K562 (cell line): ENCODE measurements at places on chromosomes 1 and 21. TPM values are rescaled to one million over a fixed set of nuclear protein-coding genes. Genes with fewer than 3 reads are reported as not detected.

The SPSB1 gene
- total RNA-seq, result 0.22 and 0.35 TPM in 2 replicates

The CHIT1 gene
- not detected in 2 replicates for total RNA-seq

The CDK18 gene
- total RNA-seq, result 0.34 and 0.44 TPM in 2 replicates

The GNAT2 gene
- total RNA-seq, result 0.16 and 0.47 TPM in 2 replicates

The CCDC30 gene
- 0.76 and 0.91 TPM in 2 replicates for total RNA-seq

The RABGAP1L gene
- total RNA-seq, result 29.9 and 32.2 TPM in 2 replicates

The COL8A2 gene
- total RNA-seq, result 0.04 and 0.09 TPM in 2 replicates

The RGS16 gene
- total RNA-seq, result 0.38 and 0.55 TPM in 2 replicates

The CYYR1 gene
- total RNA-seq, result not detected in 2 replicates

The RAB7B gene
- total RNA-seq, result not detected in 2 replicates

The ATAD3B gene
- total RNA-seq, result 92.0 and 93.4 TPM in 2 replicates

The OR10Z1 gene
- total RNA-seq, result not detected in 2 replicates

The AMY1B gene
- not detected in 2 replicates for total RNA-seq

The TNFRSF1B gene
- total RNA-seq, result 91.3 and 91.6 TPM in 2 replicates

The TOR1AIP2 gene
- total RNA-seq, result 105 and 107 TPM in 2 replicates

The LRRN2 gene
- total RNA-seq, result not detected in 2 replicates

The ITLN1 gene
- not detected in 2 replicates for total RNA-seq

The C1orf115 gene
- total RNA-seq, result 0.09 TPM in 1 of 2 replicates, not detected in the other

The LMO4 gene
- 32.0 and 32.9 TPM in 2 replicates for total RNA-seq

The CHI3L1 gene
- total RNA-seq, result not detected in 2 replicates

The PDE4B gene
- 0.07 and 0.09 TPM in 2 replicates for total RNA-seq

The MTARC2 gene
- 0.11 and 0.35 TPM in 2 replicates for total RNA-seq
